Myometrial cell (primary cell): ENCODE measurements at places on chromosomes 16 and 17. TPM values are rescaled to one million over a fixed set of nuclear protein-coding genes. Genes with fewer than 3 reads are reported as not detected.

The KRT33B gene
- under 0.01 TPM in 1 of 2 replicates, not detected in the other for total RNA-seq

The NPIPA5 gene
- 0.53 and 5.8 TPM in 2 replicates for total RNA-seq

The NKD1 gene
- not detected in 2 replicates for total RNA-seq

The CD7 gene
- 0.53 TPM in 1 of 2 replicates, not detected in the other for total RNA-seq

The TBC1D3I gene
- total RNA-seq: not detected in 2 replicates

The KRT20 gene
- total RNA-seq: not detected in 2 replicates

The MYCBPAP gene
- total RNA-seq: 1.2 TPM in 1 of 2 replicates, not detected in the other

The TMED6 gene
- total RNA-seq: not detected in 2 replicates

The HS3ST3B1 gene
- total RNA-seq: 5.8 and 7.5 TPM in 2 replicates

The C16orf89 gene
- 0.29 TPM in 1 of 2 replicates, not detected in the other for total RNA-seq

The LPO gene
- not detected in 2 replicates for total RNA-seq

The PLD6 gene
- 1.2 and 2.3 TPM in 2 replicates for total RNA-seq

The TELO2 gene
- total RNA-seq: 11.5 and 12.7 TPM in 2 replicates

The KRTAP3-1 gene
- total RNA-seq: not detected in 2 replicates

The HES7 gene
- total RNA-seq: 2.0 TPM in 1 of 2 replicates, not detected in the other

The ESRP2 gene
- under 0.01 and 0.53 TPM in 2 replicates for total RNA-seq

The CXCL16 gene
- total RNA-seq: 1.2 and 1.7 TPM in 2 replicates

The CETP gene
- total RNA-seq: not detected in 2 replicates

The ACSM5 gene
- total RNA-seq: not detected in 2 replicates

The KRT15 gene
- 5.3 and 13.8 TPM in 2 replicates for total RNA-seq

The AATF gene
- 36.0 and 36.3 TPM in 2 replicates for total RNA-seq

The RSKR gene
- total RNA-seq: 0.35 and 0.58 TPM in 2 replicates

The GNG13 gene
- not detected in 2 replicates for total RNA-seq

The CYGB gene
- 13.1 and 18.7 TPM in 2 replicates for total RNA-seq

The G6PC1 gene
- not detected in 2 replicates for total RNA-seq

The CLEC3A gene
- not detected in 2 replicates for total RNA-seq

The MON1B gene
- 19.1 and 27.7 TPM in 2 replicates for total RNA-seq

The C1QTNF8 gene
- not detected in 2 replicates for total RNA-seq

The TBC1D3H gene
- total RNA-seq: not detected in 2 replicates

The CDH11 gene
- total RNA-seq: 72.9 and 155 TPM in 2 replicates

The OR4D1 gene
- not detected in 2 replicates for total RNA-seq

The CPNE7 gene
- total RNA-seq: 14.7 and 24.5 TPM in 2 replicates

The SPATA2L gene
- 9.9 and 19.3 TPM in 2 replicates for total RNA-seq

The KRTAP2-2 gene
- not detected in 2 replicates for total RNA-seq

The LRRC46 gene
- total RNA-seq: under 0.01 and 0.35 TPM in 2 replicates

The PYDC1 gene
- not detected in 2 replicates for total RNA-seq

The RNF135 gene
- 13.8 and 16.1 TPM in 2 replicates for total RNA-seq

The IL17C gene
- total RNA-seq: 1.4 TPM in 1 of 2 replicates, not detected in the other

The NT5M gene
- total RNA-seq: 2.8 and 3.5 TPM in 2 replicates

The KRT23 gene
- 3.5 and 4.3 TPM in 2 replicates for total RNA-seq

The CPHXL2 gene
- total RNA-seq: not detected in 2 replicates
